Epithelial cell of proximal tubule (primary cell): ENCODE measurements at places on chromosomes 1 and 21.

GRCh38 chr1:171913385-171913784 lies 72.1 kb downstream of the DNM3 start:
- DNase-seq = peak; percentile 61

DNA sequence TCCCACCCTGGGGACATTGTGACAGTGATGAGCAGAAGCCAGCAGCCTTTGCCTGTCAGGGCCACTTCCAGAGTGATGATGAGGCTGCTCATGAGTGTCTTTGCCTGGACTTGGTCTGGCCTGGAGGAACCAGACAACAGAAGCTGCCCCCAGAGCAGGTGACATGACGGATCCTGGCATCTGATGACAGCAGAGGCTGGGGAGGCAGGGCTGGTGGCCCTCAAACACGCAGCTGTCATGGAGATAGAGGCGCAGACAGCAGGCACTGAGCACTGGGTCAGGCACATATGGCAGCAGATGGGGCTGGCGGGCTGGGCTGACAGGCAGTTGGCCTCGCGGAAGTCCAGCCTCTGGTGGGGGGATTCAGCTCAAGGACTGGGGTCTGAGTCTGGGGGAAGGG lies 66.4 kb upstream of the STUM start:
- DNase-seq = no peak

DNA sequence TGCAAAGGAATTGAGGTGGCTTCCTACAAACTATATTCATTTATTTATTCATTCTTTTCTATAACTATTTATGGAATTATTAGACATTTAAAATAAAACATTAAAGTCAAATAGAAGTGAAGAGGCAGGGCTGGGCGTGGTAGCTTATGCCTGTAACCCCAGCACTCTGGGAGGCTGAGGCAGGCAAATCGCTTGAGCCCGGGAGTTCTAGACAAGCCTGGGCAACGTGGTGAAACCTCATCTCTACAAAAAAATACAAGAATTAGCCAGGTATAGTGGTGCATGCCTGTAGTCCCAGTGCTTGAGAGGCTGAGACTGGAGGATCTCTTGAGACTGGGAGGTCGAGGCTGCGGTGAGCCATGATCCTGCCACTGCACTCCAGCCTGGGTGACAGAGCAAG lies 23.8 kb downstream of the DNM3 start:
- DNase-seq = no peak

DNA sequence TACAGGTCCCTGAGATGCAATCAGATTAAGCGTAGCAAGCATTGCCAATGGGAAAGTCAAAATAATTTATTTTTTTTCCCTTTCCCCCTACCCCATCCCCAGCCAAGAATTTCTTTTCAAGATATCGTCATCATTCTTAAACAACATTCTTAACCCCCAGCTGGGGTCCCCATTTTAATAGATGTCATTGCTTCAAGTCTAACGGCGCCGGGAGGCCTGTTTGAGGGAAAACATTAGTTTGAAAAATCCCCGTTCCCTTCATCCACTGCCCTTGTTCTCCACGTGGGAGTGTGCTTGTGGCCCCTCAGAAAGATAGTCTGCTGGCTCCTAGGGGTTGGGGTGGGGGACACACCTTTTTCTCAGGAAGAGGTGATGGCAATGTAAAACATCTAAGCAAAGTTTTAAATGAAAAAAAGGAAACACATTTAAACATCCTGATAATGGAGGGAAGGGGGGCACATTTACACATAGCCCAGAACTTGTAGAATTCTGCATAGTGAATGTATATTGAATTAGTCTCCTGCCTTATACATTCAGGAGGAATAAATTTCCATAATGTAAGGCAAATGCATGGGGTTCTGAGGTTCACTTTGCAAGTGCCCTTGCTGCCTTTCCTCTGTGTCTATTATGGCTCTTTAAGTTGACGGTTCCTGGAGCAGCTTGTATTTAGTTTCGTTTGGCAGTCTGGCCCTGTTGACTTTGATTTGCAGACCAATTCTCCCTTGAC lies 6.8 kb downstream of the TRNP1 start:
- no peak for DNase-seq

DNA sequence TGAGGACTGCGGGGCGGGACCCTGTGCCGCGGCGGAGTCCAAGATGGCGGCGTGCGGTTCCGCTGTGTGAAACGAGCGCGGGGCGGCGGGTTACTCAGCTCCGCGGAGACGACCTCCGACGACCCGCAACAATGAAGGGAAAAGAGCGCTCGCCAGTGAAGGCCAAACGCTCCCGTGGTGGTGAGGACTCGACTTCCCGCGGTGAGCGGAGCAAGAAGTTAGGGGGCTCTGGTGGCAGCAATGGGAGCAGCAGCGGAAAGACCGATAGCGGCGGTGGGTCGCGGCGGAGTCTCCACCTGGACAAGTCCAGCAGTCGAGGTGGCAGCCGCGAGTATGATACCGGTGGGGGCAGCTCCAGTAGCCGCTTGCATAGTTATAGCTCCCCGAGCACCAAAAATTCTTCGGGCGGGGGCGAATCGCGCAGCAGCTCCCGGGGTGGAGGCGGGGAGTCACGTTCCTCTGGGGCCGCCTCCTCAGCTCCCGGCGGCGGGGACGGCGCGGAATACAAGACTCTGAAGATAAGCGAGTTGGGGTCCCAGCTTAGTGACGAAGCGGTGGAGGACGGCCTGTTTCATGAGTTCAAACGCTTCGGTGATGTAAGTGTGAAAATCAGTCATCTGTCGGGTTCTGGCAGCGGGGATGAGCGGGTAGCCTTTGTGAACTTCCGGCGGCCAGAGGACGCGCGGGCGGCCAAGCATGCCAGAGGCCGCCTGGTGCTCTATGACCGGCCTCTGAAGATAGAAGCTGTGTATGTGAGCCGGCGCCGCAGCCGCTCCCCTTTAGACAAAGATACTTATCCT lies 430 bp downstream of the RBM15 start:
- peak; percentile 51 for DNase-seq

- DNase-seq = no peak
Observed at GRCh38 chr21:46127239-46128105, 27.9 kb downstream of the FTCD start.

DNA sequence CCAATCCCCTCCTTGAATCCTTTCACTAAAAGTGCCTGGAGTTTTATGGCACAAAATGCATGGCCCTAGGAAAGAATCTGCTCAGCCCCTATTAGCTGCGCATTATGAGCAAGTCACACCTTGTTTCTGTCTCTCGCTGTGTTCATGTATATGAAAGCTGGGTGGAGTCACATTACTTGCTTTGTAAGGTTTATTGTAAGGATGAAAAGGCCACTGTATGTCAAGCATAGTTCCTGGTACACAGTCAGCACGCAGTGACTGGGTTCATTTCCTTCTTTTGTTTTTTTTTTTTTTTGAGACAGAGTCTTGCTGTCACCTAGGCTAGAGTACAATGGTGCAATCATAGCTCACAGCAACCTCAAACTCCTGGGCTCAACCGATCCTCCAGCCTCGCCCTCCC lies 6.7 kb upstream of the SLC9A1 start:
- DNase-seq = no peak

DNA sequence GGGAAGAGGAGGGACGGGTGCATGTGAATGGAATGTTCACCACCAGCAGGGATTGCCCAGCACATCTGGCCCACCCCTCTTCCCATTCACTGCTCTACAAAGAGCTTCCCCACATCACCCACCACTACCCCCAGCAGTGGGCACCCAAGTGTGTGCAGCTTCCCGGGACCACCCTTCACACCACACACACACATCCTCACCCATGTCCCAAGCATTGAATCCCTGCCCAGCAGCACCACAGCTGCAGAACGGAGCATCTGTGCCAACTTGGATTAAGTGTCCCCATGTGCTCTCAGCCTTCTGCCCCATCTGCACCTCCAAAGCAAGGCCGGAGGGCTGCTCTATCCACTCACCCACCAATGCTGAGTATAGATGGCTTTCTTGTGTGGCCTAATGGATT lies 141.4 kb downstream of the PSMG1 start:
- no peak for DNase-seq

DNA sequence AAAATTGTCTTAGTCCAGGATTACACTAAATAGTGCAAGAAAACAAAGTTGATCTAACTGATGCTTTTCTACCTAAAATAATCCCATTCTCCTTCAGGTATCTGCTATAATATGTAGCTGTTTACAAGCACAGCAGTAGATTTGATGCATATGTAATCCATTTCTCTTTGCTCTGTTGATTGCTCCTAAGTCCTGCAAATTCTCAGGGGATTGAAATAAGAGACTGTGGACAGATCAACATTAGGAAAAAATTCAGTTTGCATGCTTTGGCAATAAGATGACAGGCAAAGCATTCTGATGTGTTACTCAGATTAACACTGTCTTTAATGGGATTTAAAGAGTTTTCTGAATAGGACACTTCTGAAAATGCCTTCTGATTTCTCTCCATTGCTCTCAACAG lies 34.7 kb downstream of the RNF11 start:
- DNase-seq = no peak

DNA sequence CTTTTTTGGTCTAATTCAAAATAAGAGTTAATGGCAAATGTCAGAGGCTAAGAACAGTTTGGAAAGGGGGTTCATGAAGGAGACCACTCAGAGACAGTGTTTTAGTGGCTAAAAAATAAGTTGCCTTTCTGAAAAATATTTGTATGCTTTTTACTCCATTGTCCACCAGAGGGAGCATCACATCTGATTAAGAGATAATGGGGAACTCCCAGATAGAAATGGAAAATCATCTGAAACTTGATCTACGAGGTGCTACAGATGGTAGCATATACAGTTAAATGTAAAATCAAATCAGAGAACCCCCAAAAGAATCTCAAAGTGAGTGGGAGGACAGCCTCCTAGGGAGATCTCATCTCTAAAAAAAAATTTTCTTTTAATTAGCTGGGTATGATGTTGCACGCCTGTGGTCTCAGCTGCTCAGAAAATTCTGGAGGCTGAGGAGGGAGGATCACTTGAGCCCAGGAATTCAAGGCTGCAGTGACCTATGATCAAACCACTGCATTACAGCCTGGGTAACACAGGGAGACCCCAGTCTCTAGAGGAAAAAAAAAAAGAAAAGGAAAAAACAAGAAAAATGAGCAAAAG lies 9.7 kb downstream of the SMYD3 start:
- no peak for DNase-seq

- DNase-seq = no peak
Observed at GRCh38 chr1:219058891-219059820, 114.5 kb upstream of the LYPLAL1 start.

DNA sequence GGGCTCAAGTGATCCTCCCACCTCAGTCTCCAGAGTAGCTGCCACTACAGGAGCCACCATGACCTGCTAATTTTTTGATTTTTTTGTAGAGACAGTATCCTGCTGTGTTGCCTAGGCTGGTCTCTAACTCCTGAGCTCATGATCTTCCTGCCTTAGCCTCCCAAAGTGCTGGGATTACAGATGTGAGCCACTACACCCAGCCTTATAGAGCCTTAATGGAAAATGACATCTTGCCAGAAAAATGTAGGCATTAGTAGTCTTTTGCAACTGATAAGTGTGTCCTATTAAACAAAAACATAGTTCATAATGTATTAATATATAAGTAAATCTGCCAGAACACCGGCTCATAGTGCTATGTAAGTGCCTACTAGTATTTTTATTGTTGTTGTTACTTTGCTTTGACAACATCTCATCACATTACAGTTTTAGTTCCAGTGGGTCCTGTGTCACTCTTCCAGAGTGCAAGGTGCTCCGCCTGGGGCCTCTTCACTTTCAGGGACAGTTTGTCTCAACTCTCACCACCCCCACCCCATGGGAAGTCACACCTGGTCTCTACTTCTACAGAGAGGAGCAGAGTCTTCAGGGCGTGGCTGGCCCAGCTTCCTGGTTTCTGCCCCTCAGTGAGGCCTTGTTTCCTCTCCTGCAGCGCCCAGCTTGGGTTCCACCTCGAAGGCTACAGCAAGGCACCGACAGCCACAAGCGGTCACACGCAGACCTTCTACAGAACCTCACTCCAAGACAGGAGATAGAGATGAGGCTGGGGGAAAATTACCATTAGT lies 30.1 kb downstream of the RHOU start:
- no peak for DNase-seq

GRCh38 chr1:179351281-179351680 lies 14.5 kb upstream of the AXDND1 start:
- no peak for DNase-seq

DNA sequence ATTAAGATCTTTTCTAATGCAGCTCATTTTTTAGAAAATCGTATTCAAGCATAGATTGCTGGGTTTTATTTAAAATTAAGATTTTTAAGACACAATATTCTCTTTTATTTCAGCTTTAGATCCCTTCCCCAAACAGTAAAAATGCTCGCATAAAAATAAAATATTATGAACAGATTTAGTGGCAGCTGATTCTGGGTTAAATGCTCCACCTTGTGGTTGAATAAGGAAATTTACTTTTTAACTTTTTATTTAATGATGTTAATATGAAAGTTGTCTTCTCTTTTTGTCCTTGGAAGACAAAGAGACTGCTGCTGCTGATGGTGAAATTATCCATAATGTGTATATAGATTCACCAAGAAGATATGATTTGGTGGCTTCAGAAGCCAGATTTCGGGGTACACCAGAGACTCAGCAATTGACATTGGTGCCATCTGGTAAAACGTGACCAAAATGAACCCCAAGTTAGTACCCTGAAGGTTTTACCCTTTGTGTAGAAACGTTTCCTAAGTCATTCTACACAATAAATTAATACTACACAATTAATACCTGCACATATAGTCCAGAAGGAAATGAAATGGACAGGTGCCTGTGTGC lies 128.0 kb downstream of the ADAMTS1 start:
- DNase-seq = no peak

GRCh38 chr1:89519779-89520358 lies 4.8 kb upstream of the LRRC8B start:
- no peak for DNase-seq

GRCh38 chr1:27664291-27664690 lies 7.7 kb downstream of the IFI6 start:
- DNase-seq = no peak

DNA sequence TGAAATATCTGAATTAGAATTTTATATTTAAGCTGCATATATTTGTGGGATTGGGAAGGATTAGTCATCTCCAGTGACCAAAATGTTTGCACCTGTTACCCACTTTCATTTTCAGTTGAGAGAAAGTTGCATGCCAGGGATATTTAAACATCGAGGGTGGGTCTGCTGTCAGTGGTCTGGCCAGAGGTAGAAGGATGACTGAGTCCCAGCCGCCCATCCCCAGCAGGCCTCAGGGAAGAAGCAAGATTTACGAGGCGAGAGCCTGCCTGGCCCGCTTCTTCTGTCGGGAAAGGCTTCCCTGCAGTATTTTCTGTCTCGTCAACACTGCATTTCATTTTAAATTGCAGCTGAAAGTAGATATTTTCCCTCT lies 1.4 kb upstream of the MAN1C1 start:
- DNase-seq = no peak

GRCh38 chr1:208219659-208220282 lies 24.4 kb downstream of the PLXNA2 start:
- no peak for DNase-seq

GRCh38 chr1:246139745-246140182 lies 367.3 kb downstream of the SMYD3 start:
- peak; percentile 83 for DNase-seq

- DNase-seq = no peak
Observed at GRCh38 chr1:167551362-167551761, 2.2 kb downstream of the CREG1 start.

GRCh38 chr1:159291424-159291823 lies 10.7 kb upstream of the FCER1A start:
- no peak for DNase-seq

- DNase-seq = no peak
Observed at GRCh38 chr21:39696196-39696595, 48.8 kb upstream of the IGSF5 start.
